ENCODE measurements at places on chromosomes 16 and 17.

GRCh38 chr16:56332464-56333079 lies 92.8 kb downstream of the AMFR start:
- DNase-seq, result no peak

GRCh38 chr17:39928858-39929645 lies 1.5 kb downstream of the LRRC3C start:
- DNase-seq, result no peak

GRCh38 chr17:44601973-44602372 lies 44.7 kb downstream of the FZD2 start:
- no peak for DNase-seq

- no peak for DNase-seq
Observed at GRCh38 chr17:39194089-39194984, 3.1 kb downstream of the CACNB1 start.

- no peak for DNase-seq
Observed at GRCh38 chr17:17830740-17831207, 6.0 kb downstream of the SREBF1 start.

DNA sequence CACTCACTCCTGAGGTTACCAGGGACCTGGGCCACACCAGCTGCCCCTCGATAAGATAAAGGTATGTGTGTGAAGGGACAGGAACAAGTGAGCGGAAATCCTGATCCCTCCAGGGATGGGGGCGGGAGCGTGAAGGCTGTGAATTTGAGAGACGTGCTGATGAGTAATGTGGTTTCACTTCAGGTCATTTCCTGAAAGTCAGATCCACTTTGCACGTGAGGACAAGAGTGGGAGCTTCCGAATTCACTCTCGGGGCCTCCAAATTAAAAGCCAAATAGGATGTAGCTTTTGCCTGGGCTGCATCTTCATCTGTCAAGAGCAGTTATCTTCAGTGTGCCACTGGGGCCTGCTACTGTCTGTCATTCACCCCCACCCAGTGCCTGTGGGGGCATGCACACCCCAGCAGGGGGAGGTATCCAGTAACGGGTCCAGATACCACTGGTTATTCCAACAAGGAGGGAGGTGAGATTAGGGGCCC lies 87.4 kb upstream of the LHX1 start:
- no peak for DNase-seq

- no peak for DNase-seq
Observed at GRCh38 chr16:2716948-2717347, 3.1 kb downstream of the PRSS27 start.

Measured in GM12892 (cell line).